Activated CD4-positive, alpha-beta T cell treated with anti-CD3 and anti-CD28 coated beads for 4 hours (primary cell): ENCODE measurements at places on chromosomes 13 and 19.

GRCh38 chr19:8459095-8459494 is 14.3 kb downstream of the HNRNPM start:
- no peak for DNase-seq

DNA sequence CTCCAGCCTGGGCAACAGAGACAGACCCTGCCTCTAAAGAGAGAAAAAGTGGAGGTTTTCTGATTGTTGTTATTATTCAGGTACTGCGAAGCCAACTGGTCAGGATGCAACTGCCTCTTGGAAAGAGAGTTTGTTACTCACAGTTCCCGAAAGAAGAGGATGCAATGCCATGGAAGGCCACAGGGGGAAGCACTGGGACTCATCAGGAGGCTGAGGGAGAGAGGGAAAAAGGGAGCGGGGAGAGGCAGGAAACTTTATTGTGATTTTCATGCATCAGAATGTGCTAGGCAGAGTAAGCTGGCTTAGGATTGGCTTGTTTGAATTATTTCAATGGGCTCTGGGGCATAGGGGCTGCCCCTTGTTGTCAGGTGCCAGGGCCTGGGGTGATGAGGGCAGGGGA is 27.6 kb downstream of the MYO9B start:
- DNase-seq, result no peak

GRCh38 chr19:904545-904944 is 8.5 kb downstream of the R3HDM4 start:
- no peak for DNase-seq

- DNase-seq, result no peak
Measured at GRCh38 chr13:106515635-106516254, 19.7 kb downstream of the EFNB2 start.

DNA sequence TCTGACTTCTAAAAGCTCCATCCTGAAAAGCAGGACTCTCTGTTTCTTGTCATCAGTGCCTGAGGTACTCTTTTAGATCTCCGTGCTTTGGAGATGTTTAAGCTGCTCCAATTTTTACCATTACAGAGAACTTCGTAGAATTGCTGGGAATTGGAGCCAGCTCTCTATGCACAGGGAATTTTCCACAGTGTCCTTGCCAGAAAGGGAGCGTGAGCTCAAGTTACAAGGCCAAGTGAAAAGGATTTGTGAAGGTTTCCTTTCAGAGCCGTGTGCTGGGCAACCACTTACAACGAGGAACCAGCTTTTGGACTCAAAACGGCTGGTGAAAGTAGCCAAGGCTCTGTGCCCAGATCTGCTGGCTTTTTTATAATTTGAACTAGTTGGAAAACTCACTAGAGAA is 82.6 kb downstream of the NUFIP1 start:
- no peak for DNase-seq

GRCh38 chr13:20492641-20493040 is 33.0 kb downstream of the CRYL1 start:
- peak; percentile 19 for DNase-seq

DNA sequence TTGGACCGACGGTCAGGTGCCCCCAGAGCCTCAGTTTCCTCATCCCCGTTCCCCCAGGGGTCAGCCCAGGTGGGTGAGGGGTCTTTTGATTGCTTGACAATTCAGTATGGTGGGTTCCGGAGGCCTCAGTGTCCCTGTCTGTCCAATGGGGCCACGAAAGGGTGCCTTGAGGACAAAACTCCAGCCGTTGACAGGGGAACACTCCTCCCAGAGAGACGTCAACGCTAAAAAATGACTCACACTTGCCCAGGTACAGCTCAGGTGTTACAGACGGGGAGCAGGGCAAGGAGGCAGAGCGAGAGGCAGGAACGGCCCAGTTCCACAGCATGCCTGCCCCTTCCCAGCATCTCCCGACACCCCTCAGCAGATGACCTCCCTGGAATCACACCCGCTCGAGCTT is 1.8 kb downstream of the TNFAIP8L1 start:
- no peak for DNase-seq

- no peak for DNase-seq
Measured at GRCh38 chr19:43562226-43562697, 13.1 kb downstream of the XRCC1 start.

DNA sequence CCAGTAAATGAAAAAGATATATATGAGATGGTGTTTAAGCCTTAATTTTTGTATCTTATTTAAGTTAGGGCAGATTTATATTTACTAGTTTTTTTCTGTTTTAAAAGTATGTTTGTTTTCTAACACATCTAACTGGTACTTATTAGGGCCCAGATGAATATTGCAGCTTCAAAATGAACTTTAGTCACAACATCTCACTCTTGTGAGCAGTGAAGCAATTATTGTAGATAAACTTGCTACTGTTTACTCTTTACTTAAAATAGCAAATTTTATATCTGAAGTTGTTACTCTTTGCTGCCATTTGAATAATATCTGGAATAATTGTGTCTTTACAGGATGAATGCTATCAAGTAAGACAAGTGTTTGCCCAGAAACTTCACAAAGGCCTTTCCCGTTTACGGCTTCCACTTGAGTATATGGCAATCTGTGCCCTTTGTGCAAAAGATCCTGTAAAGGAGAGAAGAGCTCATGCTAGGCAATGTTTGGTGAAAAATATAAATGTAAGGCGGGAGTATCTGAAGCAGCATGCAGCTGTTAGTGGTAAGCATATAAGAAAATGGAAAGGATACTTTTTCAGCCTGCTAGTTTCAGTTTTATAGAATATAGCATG is 166.8 kb downstream of the PDS5B start:
- no peak for DNase-seq

- no peak for DNase-seq
Measured at GRCh38 chr13:87128036-87128435, 543.1 kb upstream of the SLITRK5 start.

- no peak for DNase-seq
Measured at GRCh38 chr19:46530636-46531035, 35.0 kb upstream of the PNMA8B start.

DNA sequence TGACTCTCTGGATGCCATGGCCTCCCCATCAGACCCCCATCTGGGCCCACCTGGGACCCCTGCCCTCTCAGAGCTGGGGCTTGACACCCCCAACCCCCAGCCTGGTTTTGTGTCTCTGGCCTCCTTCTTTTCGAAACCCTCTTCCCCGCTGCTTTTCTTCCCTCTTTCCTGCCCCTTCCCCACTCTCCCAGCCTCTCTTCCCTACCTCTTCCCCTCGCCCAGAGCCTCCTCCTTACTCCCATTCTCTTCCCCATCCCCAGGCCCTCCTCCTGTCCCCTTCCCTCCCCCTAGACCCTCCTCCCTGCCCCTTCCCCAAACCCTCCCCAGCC is 2.1 kb downstream of the TNFSF9 start:
- DNase-seq, result no peak

DNA sequence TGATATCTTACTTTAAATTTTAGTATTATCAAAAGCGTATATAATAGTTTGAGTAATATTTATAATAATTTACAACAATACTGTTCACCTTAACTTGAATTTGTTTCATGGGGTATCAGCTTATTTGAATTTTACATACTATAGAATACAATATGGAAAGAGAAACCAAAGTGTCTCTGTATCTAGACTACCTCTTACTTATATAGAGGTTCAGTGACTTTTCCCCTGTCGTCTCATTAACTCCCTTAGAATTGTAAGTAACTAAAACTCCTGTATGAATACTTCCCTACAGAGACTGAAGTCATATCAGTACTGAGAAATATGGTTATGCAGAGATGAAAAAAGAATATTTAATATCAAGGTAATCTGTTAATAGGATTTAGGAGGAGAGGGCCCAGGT is 26.8 kb downstream of the COG6 start:
- DNase-seq, result no peak

DNA sequence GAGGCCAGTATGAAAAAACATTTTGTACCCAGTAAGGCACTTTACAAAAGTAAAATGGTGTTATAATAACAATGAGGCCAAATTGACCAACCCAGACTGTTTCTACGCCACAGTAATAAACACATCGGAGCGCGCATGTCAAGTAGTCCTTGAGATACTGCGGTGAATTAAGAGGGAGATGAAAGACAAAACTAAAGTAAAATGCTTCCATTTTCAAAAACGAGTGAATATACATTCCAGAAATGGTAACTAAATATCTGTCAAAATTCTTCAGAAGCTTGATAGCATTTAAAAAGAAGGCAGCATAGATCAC is 19.0 kb downstream of the N4BP2L1 start:
- no peak for DNase-seq

GRCh38 chr13:83547043-83547442 is 335.2 kb downstream of the SLITRK1 start:
- no peak for DNase-seq

- peak; percentile 46 for DNase-seq
Measured at GRCh38 chr13:29707876-29708543, 112.5 kb upstream of the SLC7A1 start.

GRCh38 chr19:3458229-3459088 is 21.9 kb downstream of the SMIM24 start:
- DNase-seq, result no peak

DNA sequence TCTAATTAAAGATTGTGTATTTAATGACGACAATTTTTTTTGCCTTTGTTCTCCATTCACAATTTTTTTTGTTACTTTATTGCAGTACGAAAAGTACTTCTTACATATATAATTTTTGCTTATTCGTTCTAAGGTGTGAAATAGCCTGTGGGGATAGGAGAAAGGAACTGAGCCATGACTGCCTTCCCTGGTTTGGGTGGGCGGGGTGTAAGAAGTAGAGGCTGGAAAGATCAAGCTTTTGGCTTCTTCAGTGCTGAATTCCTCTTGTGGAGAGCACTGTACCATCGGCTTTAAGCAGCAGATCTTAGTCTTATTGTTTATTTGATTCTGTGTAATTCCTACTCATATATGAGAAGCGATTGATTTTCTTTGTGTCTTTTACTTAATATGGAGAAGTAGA is 115.8 kb downstream of the NBEA start:
- no peak for DNase-seq

GRCh38 chr13:80131204-80131603 is 209.7 kb downstream of the SPRY2 start:
- no peak for DNase-seq

GRCh38 chr19:48239120-48239519 is 16.6 kb downstream of the CARD8 start:
- no peak for DNase-seq

DNA sequence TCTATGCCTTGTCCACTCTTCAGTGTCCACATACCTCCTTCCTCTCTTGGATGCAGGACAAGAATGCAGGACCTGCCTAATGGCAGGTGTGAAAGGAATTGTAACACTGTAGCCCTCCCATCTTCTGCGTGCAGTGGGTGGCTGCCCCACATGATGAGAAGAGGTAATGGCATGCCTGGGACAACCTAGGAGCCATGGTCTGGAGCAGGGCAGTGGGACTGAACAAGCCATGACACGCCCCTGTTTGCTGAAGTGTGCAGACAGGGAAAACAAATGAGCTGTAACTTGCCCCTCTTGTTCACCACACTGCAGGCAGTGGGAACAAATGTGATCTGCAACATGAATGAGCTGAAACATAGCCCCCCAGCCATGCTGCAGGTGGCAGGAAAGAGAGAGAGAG is 192.2 kb downstream of the PCDH17 start:
- no peak for DNase-seq

DNA sequence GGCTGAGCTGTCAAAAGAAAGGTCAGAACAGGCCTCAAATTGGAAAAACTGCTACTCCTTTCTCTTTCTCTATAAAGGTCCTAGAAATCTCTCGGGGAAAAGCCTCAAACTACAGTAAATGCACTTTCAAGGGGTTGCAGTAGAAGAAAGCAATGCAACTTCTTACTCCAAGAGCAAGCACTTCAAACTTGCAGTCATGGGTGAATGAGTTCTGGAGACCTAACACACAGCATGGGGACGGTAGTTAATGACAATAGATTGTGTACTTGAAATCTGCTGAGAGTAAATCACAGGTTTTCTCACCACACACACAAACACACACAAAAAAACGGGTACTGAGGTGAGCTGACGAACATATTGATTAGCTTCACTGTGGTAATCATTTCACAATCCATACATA is 11.8 kb downstream of the TUBGCP3 start:
- no peak for DNase-seq

GRCh38 chr13:26382366-26382765 is 128.4 kb downstream of the CDK8 start:
- DNase-seq, result no peak

DNA sequence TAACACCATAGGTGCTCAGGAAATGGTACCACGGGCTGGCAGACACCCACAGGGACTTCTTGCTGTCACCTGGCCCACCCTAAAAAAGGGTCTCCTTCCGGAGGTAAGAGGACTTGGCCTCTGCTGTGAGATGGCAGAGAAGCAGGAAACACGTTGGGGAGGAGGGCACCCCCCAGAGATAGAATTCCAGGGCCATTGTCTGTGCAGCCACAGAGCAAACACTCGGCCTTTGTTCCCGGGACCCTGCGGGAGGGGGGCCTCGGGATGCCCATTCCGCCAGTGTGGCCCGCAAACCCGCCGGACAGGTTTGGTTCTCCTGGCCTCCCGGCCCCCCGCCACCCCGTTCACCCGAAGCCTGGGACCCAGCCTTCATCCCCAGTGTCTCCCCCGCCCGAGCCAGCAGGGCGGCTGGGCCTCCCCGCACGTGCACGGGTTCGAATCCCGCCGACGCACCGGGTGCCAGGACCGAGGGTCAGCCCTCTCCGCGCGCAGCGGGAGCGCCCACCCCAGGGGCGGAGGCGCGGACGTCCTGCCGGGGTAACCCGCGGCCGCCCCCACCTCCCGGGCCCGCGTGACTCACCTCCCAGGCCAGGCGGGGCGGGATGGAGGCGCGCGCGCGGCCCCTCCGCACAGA is 714 bp downstream of the PLPP2 start:
- peak; percentile 30 for DNase-seq

- DNase-seq, result no peak
Measured at GRCh38 chr19:42471554-42472249, 29.0 kb upstream of the CXCL17 start.

GRCh38 chr19:15252398-15253018 is 20.3 kb upstream of the EPHX3 start:
- DNase-seq, result no peak

DNA sequence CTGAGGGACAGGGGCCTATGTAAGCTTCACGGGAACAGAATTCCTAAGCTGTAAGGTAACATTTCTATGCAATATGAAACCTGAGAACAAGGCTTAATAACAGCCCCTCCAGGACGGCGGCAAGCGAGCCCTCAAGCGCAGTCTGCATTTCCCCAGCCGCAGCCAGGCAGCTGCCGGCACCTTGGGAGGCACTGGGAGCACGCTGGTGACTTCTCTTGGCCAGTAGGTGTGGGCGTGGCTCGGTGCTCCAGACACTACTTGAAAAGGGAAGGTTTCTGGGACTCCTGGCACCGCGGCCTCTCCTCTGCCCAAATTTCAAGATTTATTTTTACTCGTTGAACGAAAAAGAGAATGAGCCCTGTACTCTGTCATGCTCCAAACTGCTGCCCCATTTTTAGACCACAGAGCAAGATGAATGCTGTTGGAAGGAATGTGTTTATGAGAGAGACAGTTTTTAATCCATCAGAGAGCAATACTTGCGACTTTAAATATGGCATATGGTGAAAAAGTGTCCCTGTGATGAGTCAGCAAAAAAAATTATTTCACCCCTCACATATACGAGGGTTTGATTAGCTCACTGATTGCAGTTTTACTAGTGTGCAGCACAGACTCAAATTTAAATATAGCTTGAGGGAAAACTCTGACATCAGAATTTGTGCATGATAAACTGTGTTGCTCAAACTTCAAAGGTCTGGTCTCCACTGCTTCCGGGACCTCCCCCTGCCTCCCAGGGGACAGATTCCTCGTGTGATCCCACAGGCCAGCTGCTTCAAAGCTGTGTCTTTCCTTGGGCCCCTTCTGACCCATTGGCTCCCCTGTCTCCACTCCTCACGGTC is 81.2 kb downstream of the COL4A2 start:
- DNase-seq, result no peak

- DNase-seq, result no peak
Measured at GRCh38 chr13:51919531-51919930, 57.8 kb downstream of the CCDC70 start.
